NCI-H2107 (cell line): ENCODE measurements at places on chromosomes 4 and X.

DNA sequence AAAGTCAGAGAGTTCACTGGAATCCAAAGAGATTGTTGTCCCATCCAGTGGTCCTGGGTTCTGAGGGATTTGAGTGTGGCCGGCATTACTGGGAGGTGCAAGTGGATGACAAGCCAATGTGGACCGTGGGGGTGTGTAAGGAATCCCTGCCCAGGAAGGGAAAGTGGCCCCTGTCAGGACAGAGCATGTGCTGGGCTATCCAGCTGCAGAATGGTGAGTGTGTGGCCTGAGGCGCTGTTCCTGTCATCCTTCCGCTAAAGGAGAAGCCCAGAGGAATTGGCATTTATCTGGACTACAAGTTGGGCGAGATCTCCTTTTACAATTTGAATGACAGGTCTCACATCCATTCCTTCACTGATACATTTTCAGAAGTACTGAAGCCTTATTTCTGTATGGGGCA is 20.4 kb upstream of the TRIM60 start:
- no peak for DNase-seq

- no peak for DNase-seq
Measured at GRCh38 chrX:107552930-107553329, 75.4 kb upstream of the PRPS1 start.

DNA sequence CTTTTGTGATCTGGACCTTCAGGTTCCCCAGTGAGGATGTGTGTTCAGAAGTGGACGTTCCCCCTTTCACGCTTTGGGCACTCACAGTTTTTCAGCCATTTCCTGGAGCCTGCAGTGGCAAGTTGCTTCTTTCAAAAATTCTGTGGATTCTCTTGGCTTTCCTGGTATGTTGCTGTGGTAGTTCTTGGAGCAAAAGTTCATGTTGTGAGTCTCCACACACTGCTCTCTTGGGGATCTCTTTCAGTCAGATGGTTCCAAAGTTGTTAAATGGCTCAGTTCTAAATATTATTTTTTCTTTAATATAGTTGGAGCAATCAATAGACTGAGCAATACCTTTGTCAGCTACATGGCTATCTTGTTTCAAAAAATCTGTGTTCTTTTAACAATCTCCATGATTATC is 28.5 kb upstream of the BANK1 start:
- DNase-seq: no peak

GRCh38 chr4:6532658-6533057 is 42.3 kb upstream of the MAN2B2 start:
- no peak for DNase-seq

DNA sequence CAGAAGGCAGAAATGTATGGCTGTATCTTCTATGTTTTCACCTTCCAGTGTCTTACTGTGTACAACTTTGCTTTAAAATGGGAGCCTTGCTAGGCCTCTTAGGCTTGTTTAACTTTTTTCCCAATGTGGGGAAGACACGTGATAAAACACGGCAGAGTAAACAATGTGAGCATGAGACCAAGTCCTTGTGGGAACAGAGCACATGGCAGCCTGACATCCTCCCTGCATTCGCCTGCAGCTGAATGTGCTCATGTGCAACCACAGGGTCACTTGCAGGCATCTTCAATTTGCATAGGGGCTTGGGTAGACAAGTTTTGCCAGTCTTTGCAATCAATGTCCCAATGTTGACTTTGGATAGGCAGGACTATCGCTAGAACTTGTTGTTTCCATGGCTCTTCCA is 91.8 kb downstream of the CCNG2 start:
- no peak for DNase-seq
